ENCODE measurements at places on chromosomes 2 and 18.
A peak's percentile ranks its signal among the peaks of the same experiment; 100 is the strongest.

GRCh38 chr2:119283873-119284331 lies 60.3 kb downstream of the STEAP3 start:
- DNase-seq = no peak

- no peak for DNase-seq
These were observed 1672.5 kb upstream of the DDX18 start for GRCh38 chr2:116141891-116142474.

DNA sequence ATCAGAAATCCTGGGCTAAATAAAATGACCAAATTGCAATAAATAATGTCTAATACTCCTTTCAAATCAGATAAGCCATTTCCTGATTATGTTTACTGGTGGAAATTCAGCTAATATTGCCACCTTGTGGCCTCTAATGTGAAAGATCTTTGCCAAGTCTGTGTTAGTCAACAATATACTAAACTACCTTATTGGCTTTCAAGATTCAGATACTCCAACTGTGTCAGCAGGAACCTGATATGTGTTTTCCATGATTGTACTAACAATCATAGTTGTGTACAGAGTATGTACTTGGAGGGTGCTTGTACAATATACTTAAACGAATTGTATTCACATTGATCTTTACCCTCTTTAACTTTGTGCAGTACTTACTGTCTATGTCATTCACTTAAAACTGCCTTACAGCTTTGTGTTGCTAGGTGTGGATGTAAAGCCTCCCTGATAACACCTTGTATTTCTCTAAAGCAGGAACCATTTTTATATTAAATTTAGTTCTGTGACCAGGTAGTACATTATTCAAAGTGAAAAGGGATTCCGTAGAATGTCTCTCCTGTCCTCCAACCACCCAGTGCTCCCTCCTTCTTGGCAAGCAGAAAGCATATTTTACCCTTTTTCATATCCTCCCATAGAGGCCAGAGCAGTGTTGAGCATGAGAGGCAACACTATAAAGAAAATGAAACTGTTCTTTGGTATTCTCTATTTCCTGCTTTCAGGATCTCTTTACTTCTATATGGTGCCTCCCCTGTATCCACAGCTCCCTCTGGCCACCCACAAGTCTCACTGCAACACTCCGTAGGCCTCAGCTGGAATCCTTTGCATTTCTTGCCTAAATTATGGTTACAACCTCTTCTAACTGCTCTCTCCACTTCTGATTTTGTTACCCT lies 75.2 kb upstream of the C2orf15 start:
- peak; percentile 56 for DNase-seq

GRCh38 chr2:178403671-178404306 lies 47.2 kb downstream of the PRKRA start:
- no peak for DNase-seq

- no peak for DNase-seq
These were observed 184.3 kb downstream of the UBE2E3 start for GRCh38 chr2:181164699-181165098.

DNA sequence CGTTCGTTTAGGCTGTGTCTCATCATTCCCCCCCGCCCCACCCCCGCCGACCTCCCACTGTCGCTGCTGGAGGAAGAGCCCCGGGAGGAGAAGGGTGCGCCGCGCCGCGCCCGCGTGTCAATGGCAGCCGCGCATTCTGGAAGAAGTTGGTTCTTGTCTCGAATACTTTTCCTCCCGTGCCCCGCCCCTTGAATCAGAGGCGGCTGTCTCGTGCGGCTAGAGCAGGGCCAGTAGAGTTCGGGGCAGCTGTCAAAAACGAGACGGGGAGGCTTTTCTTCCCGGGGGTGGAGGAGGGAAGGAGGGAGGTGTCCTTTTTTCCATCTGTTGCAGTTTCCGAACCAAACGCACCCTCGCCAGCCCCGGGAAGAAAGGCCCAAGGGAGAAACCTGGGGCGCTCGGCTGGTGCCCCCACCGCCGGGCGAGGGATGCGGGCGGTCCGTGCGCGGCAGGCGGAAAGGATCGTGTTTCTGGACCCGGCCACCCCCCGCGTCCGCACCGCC lies 410 bp upstream of the TGIF1 start:
- no peak for DNase-seq

Measured in GF-D8 (cell line).